ENCODE measurements at places on chromosomes 6 and 20.
A peak's percentile ranks its signal among the peaks of the same experiment; 100 is the strongest.

DNA sequence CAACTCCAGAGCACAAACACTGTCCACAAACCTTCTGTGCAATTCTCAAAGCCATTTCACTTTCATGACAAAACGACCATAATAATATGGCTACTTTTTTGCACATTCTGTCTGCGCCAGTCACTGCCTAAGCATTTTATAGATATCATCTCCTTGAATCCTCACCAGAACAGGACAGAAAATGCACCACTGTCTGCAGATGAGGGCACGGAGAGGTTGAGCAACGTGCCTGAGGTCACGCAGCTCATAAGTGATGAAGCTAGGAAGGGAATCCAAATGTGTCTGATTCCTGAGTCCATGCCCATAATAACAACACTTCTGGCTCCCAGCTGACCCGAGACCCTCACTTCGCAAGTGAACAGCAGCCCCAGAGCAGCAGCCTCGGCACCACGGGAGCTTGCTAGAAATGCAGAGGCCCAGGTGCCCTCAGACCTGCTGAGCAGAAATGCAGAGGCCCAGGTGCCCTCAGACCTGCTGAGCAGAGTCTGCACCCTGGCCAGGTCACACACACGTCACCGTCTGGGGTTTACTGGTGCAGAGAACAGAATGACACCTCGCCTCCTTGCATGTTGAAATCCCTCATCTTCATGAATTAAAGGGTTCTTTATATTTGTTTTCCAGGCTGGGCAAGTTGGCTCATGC is 265.2 kb downstream of the BMP7 start:
- DNase-seq, result no peak

- no peak for DNase-seq
Observed at GRCh38 chr6:25384967-25385366, 105.8 kb downstream of the CARMIL1 start.

DNA sequence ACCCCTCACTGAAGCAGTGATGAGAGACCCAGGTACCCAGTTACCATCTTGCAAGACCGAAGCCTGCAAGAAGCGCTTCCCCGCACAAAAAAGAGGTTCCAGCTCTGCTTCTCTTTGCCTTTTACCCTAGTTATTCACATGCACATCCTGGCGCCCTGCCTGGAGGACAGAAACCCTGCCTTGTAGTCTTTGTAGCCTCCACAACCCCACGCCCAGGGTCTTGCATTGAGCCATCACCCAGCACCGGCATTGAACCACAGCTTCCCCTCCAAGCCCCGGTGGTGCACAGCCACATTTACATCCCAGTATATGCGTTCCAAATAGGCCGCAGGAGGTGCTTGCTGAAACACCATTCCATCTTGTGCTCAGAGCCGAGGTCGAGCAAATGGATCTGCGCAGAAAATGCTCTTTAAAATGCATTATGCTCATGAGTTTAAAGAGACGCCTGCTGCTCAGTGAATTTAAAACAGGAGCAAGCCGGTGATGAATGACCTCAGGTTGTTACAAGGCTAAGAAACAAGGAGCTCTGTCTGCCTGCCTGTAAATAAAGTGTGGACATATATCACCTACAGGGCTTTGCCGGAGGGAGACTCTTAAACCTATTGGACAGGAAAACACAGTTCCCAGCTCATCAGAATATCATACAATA is 61.7 kb downstream of the GNAS-AS1 start:
- no peak for DNase-seq

DNA sequence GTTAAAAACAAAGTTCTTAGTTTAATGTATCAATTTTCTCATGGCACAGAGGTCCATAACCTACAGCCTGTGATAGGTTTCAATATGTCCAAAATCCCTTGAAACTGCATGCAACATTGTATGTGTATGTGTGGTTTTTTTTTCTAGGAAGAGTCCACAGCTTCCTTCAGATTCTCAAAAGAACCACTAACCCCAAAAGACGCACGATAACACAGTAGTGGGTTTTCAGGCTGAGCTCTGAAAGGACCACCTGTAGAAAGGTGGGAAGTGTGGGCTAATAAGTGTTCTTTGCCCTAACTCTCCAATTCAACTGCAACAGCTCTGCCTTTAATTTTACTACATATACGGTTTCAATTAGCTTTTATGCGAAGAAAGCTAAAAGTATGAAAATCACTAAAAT is 11.5 kb upstream of the KATNA1 start:
- no peak for DNase-seq

DNA sequence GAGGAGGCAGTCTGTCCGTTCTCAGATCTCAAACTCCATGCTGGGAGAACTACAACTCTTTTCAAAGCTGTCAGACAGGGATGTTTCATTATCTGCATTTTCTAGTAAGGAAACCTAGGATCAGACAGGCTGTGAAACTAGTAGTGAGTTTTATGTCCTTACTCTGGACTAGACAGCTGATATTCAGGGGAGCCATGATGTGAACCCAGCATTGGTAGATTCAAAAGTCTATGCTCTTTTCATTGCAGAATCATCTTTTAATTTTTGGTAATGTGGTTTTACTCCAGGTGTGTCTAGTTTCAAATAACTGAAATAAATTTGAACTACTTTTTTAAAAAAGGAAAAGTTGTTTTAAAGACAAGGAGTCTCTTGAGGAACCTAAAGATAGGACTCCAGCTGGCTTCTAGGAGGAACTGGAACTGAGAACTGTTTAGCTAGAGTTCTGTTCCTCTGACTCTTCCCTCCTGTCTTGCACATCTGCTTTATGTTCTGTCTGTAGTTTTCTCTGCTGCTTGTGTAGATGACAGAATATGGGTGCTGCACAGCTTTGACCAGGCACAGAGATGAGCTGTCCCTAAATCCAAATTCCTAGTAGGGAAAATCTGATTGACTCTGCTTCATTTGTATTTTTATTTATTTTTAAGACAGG is 27.8 kb upstream of the RNF144B start:
- DNase-seq, result no peak

GRCh38 chr6:98498144-98498775 is 336.1 kb upstream of the POU3F2 start:
- DNase-seq, result no peak

DNA sequence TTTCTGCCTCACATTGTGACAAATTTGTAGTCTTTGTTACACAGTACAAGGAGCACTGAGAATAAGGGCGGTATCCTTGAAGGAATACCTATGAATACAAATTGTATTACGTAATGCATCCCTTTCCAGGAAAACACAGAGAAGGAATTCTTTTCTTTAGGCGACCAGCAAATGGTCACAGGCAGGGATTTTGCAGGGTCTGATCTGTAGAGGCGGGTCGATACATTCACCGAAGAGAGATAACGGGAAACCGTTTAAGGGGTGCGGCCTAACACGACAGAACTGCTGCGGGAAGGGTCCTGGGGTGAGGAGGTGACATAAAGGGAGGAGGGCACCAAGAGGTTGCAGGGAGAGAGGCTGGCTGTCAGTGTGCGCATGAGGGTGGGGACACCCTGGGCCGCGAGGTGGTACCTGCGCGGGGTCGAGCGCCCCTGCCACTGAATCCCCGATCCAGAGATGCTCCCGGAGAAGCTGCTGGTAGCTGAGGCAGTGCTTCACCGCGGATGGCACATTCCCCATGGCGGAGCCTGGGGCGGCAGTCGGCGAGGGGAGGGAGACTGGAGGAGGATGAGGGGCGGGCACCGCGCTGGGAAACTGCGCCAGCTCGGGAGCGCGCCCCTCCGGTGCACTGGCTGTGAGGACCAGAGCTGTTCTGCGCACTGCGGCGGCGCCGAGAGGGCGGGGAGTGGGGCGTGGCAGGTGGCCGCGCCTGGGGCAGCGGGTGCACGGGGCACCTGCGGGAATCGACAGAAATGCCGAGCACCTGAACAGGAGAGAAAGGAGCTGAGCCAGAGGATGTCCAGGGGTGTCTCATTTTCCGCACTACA is at the start of gene HMGCLL1:
Gene HMGCLL1 (minus strand): TSS at position 656 of the 827 bp plus-strand sequence. CDS start 137 bp downstream, at position 519.
- peak; percentile 80 for DNase-seq
